ENCODE measurements at places on chromosomes 3 and 15.

- no peak for DNase-seq
Measured at GRCh38 chr15:96252148-96252547, 78.4 kb upstream of the NR2F2 start.

- no peak for DNase-seq
Measured at GRCh38 chr3:54577313-54577712, 350.5 kb downstream of the LRTM1 start.

- DNase-seq: no peak
Measured at GRCh38 chr3:19446687-19447086, 298.4 kb downstream of the KCNH8 start.

DNA sequence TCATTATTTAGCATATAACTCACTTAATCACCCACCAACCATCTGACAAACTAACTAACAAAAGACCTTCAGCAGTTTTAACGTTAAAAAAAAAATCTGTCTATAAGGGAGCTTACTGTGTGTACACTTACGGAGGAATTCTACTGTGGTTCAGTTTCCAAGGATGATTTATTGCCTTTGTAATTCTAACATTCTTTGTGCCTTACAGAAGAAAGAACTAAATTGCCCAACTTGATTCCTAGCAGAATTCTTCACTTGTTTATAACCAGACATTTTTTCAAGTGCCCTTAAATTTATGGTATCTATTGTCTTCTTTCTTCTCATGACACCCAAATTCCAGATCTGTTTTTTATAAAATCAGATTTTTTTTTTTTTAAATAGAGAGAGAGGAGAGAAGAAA lies 119.7 kb upstream of the IGSF10 start:
- no peak for DNase-seq

- DNase-seq: no peak
Measured at GRCh38 chr3:127159543-127159942, 33.4 kb upstream of the PRR23E start.

DNA sequence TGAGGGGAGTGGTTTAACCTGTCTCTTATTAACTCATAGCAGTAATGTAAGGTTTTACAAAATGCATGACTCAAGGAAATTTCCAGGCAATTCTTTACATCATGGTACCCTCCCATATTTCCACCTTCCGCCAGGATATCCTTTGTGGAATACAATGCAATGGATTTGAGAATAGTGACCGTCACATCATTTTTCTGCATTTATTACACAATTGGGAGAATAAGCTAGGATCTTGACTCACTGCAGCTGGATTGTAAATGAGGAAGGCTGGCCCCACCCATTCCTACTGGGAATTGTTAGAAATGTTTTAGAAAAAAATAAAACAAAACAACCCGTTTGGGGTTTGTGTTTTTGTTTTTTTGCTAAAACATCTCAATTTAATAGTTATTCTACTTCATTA lies 97.4 kb downstream of the IMPG2 start:
- no peak for DNase-seq

GRCh38 chr15:55816017-55816416 lies 73.1 kb upstream of the PRTG start:
- no peak for DNase-seq

DNA sequence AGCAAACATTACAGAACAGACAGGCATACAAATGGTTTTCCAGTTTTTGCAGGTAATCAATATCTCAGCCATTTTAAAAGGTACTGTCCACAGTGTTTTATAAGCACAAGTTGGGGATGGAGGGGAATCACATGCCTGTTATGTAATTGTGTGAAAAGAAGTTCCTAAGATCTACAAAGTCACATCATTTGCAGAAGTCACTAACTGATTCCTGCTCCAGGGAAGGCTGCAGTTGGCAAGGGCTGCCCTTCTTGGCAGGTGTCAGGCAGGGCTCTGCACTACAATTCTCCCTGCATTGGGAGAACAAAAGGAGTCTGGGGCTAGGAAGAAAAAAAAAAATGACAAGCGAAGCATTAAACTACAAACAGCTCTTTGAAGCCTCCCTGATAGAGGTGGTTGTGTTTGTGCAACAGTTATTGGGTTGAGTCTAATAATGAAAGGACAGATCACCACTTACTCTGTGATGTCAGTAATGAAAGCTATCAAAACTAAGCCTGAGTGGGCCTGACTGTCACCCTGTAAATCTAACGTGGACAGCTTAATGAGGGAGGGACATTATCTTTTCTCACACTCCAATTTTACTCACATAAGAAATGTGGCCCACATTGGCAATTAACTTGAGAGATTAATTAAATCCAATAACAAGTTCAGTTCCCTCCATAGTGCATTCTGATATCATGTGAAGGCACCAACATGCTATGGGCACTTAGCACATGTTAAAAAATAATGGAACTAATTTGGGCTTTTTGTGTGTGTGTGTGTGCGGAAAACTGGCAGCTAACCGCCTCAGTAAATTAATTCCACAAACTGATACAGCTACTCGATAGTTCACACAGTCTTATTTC lies 242.9 kb downstream of the FHIT start:
- DNase-seq: no peak

DNA sequence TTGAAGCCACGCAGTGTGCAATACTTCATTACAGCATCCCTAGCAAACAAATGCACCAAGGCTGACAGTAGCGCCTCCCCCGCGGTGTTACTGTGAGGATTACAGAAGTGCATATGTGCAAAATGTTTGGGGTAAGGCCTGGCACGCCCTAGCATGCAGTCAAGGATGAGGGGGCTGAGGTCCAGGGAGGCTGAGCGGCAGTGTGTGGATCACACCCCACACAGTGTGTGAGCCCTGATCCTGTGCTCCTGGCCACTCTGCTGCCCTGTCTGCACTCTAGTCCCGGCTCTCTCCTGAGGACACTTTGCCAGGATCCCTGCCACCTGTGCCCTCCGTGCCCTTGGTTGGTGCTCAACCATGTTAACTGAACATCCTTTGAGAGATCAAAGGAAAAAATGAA lies 71.3 kb downstream of the WNT7A start:
- no peak for DNase-seq

DNA sequence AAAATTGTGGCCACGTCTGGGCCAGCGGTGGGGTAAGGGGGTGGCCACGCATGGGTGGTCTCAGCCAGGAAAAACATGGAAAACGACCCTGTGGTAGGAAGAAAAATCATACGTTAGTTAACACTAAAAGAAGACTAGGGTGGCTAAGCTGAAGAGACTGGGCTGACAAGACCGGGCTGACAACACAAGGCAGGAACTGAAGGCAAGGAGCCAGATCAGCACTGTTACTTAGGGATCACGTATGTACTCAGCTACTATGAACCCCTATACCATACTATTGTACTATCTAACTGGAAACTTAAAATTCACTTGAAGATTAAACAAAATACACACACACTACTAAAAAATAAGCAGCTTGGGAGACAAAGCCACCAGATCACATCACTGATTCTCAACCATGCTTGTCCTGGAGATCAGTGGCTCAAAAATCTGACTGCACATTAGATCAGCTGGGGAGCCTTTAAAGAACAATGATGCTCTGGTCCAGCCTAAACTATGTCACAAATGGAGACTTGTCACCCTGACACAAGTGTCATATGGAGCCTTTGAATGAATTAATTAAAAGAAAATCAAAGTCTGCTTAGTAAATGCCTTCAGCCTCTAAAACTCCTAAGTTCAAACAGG lies 442.2 kb downstream of the SHQ1 start:
- no peak for DNase-seq

GRCh38 chr15:30973379-30973778 lies 18.0 kb downstream of the MTMR10 start:
- DNase-seq: no peak

GRCh38 chr3:98188545-98188944 lies 22.0 kb downstream of the OR5H15 start:
- DNase-seq: no peak

DNA sequence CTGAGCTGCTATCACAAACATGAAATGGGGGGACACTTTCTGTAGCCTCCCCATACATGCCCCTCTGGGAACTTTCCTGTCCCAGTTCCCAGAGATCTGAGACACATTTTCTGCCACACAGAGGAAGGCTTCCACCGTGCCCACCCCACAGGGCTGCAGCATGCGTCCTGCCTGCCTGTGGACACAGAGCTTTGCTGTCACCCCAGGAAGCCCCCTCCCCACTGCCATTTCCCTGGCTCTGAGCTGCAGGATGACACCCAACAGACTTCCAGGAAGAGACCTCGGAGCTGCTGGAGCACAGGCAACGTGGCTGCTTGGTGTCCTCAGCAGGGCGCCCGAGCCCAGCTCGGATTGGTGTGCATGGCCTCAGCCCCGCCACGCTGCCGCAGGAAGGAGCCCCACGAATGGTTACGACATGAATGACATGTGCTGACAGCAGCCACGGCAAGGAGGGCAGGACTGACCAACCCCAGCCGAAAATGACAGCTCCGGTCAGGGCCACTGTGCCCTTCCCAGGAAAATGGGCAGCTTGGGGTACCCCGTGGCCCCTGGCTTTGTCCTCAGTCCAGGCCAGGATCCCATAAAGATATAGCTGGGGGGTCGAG lies 81.3 kb downstream of the VGLL4 start:
- no peak for DNase-seq

GRCh38 chr15:34790121-34790520 lies 5.2 kb downstream of the ACTC1 start:
- no peak for DNase-seq

GRCh38 chr15:55799291-55800212 lies 56.6 kb upstream of the PRTG start:
- no peak for DNase-seq

DNA sequence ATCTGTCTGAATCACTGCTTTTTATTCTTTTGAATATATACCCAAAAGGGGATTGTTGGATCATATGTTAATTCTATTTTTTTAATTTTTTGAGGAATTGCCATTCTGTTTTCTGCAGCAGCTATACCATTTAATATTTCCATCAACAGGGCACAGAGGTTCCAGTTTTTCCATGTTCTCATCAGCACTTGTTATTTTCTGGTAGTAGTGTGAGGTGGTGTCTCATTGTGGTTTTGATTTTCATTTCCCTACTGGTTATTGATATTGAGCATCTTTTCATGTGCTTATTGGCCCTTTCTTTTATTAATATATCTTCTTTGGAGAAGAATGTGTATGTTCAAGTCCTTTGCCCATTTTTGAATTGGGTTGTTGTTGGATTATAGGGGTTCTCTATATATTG lies 68.1 kb downstream of the PDE8A start:
- no peak for DNase-seq

DNA sequence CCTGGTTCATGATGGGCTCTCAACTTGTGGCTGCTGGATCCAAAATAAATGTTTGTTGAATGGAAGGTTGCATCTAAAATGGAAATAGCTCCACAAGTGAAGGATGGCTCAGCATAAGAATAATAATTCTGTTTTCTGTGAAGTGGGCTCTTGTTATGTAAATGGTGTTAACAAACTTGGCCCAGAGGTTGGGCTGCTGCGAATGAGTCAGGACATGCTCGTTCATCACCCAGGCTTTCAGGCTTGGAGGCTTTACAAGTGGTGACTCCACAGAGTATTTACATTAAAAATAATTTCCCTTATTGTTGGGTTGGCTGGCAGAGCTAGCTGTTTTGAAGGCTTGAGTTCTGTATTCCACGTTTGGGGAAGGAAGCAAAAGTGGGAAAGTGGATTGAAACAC lies 60.5 kb downstream of the ITGB5 start:
- DNase-seq: no peak

- no peak for DNase-seq
Measured at GRCh38 chr15:97875513-97876280, 84.8 kb upstream of the ARRDC4 start.

DNA sequence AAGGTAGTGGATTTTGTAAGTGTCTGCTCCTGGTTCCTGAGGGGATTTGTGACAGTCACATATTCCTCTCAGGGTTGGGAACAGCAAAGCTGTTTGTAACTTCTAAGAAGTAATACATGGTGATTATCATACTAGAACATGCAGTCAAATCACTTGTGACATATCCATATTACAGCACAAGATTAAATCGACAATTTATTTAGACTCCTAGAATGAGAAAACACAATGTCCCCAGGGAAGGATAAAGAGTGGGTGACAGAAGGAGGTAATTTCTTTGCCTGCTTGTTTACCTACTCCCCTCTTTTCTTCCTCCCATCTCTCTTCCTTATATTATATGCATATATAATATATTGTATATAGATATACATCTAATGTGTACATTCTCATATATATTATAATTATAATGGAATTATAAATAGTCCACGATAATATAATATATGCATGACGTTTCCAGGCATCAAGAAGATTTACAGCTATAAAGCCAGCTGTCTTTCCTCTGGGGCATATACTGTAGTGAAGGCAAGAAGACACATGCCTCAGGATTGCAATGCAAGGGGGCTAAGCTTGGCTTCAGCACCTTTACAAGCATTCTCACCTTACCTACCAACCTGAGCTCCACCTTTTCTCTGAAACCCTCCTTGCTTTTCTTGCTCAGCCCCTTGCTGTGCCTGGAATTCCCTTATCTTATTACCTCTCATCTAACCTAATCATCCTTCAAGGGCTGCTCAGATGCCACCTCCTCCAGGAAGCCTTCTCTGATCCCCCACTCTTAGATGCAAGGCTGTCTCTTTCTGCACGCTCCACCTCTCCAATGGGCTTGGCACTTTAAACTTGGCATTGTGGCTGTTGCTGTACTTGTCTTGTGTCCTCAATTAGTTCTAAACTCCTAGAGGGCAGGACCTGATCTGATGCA lies 73.1 kb upstream of the PIAS1 start:
- DNase-seq: no peak

DNA sequence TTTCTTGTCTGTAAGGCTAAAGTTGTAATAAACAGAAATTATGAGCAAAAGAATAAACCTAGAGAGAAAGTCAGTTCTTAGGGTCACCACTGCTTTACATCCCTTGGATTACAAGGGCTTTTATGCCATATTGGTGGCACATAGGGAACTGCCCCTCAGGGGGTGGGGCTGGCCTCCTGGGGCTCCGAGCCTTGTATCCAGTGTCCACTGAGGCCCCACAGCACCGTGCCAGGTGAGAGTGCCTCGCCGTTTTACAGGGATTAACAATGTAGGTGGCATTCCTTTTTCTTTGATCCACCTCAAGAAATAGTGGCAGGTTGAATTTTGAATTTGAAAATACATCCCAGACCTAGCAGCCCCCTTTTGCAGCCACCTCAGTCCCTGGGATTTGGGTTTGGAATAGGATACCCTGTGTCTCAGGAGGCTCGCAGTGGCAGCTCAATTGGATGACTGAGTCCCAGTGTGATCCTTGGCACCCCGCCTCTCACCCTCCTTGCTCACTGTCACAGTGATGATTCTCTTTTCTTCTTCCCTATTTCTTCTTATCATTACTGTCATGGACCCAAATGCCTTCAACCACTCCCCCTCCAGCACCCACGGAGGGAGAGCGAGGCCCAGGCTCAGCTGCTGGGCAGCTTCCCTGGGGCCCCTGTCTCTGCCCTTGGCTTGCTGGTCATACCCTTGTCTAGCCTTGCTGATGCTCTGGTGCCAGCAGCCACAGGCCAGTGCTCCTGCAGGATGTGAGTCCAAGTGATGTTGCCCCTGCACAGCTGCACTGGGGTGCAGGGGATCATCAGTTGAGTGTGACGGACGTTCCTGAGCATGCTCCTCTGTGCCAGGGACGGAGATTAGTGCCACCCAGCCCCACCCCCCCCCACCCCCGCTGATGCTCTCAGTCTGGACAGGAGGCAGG lies 137.9 kb downstream of the DNAJB8 start:
- DNase-seq: no peak

Data from T-cell (primary cell).